ENCODE measurements at places on chromosomes 11 and 22.

DNA sequence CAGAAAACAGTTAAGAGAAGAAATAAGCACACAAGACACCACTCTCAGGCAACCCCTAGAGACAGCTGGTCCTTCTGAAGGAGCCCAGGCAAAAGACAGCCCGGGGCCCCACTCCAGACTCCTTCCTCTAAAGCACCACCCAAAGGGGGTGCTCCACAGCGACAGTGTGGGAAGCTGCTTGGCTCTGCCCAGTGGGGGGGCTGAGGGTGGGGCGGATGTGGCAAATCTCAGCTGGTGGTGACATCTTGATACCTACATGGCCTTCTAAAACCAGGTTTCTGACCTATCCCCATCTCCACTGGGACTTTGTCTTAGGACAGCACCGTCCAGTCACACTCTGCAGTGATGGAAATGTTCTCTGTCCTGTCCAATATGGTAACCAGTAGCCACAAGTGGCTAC lies 10.2 kb upstream of the APOA1 start:
- no peak for DNase-seq

DNA sequence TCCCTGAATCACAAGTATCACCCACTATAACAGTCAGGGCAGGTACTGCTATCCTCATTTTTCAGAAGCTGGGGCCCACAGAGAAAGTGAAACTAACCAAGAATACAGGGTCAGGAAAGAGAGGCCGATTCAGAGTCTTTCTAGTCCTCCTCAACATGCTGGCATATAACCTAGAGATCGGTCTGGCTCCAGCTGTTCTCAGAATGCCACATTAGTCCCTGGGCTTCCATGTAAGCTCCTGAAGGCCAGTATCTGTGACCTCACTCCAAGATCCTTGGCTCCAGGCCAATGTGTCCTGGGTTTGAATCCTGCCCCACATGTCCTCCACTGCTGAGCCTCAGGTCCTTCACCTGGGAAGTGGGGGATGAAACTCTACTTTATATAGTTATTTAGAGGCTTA lies 50.4 kb downstream of the TENM4 start:
- no peak for DNase-seq

GRCh38 chr11:68020575-68020974 lies 9.9 kb upstream of the NDUFS8 start:
- DNase-seq: peak; percentile 51

DNA sequence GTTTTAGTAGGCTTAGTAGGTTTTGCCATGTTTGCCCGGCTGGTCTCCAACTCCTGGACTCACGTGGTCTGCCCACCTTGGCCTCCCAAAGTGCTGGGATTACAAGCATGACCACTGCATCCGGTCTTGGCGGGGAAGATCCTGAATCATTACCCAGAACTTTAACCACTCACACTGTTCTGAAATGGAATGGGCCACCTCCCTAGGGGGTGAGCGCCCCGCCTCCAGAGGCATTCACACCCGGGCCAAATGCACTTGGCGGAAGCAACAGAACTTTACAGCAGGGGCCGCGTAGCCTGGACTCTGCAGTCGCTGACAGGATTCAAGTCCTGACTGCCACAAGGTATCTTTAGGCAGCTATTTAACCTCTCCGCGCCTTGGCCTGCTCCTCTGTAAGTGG lies 5.4 kb downstream of the CCDC86 start:
- no peak for DNase-seq

GRCh38 chr11:17939542-17939941 lies 73.3 kb downstream of the SERGEF start:
- DNase-seq: no peak

- DNase-seq: no peak
Measured at GRCh38 chr22:25929321-25929878, 187.4 kb downstream of the MYO18B start.

GRCh38 chr11:76778874-76779273 lies 4.3 kb upstream of the TSKU start:
- no peak for DNase-seq

- DNase-seq: peak; percentile 89
Measured at GRCh38 chr11:69122630-69123431, 32.9 kb upstream of the SMIM38 start.

- no peak for DNase-seq
Measured at GRCh38 chr22:47171441-47172221, 409.2 kb downstream of the TBC1D22A start.

DNA sequence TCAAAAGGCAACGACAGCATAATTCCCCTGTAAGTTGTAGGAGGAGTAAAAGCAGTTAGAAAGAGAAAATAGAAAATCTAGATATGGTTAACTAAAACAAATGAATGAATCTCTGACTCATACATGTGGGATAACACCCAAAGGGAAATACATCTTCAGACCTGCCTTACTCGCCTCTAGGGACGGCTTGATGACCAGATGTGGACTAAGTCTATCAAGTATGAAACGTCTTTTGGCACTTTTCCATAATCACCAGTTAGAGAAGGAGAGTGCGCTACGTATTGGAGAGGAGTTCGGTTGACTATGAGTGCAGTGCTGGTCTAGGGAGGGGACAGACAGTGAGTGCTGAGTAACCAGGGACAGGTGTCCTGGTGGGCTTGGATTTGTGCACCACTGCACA lies 459.9 kb downstream of the OPCML start:
- no peak for DNase-seq

DNA sequence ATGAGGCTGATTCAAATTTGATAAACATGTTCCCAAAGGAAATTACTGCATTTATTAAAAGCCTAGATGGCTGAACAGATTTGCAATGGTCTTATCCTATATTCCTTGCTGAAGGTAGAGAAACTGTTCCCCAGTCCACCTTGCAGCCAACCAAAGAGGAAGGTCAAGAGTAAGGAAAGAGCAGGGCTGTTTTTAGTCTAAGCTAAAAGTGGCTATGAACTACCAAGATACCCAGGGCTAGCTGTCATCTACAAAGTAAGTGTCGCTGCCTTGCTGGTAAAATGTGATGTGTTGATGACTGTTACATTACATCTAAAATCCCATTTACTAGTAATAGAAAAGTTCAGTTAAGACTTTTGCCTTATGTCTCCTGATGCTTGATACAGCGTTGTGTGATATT lies 290.1 kb upstream of the MPPED2 start:
- no peak for DNase-seq

GRCh38 chr11:81987829-81988472 lies 745.7 kb downstream of the FAM181B start:
- DNase-seq: no peak

- no peak for DNase-seq
Measured at GRCh38 chr11:69859275-69859934, 40.2 kb upstream of the FGF3 start.

- peak; percentile 76 for DNase-seq
Measured at GRCh38 chr11:29019960-29020683, 911.9 kb downstream of the METTL15 start.

- DNase-seq: no peak
Measured at GRCh38 chr22:44219101-44219870, 38.6 kb downstream of the PARVG start.

DNA sequence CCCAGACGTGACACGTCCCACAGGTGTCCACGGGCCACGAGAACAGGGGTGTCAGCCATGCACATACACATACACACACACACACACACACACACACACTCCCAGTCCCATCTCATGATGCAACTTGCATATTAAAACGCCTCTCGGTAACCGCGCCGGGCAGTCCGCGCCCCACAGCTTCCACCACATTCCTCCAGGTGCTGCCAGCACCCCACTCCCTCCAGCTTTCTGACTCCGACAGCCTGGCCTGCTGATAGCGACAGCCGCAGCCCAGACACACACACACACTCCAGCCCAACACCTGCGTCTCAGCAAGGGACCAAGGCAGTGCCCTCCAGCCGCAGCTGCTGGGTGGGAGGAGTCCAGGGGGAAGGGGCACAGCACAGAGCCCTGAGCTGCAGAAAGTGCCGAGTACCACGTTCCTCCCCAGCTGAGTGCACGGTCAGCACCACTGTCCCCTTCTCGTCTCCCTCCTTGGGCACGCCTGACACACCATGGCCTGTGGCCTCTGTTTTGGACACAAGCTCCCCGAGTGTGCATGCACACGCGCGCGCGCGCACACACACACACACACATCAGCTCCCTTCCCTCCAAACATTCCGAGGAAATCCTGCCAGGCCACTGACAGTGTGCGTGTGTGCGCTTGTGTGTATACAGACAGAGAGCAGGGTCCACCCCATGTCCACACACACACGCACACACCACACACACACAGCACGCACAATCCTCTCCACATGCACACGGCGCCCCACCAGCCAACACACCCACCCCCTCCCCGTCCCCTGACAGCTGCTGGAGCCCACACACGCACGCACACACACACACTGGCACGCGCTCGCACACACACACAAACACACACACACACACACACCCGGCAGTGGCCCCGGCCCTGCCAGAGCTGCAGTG lies 1.2 kb downstream of the ELFN2 start:
- DNase-seq: no peak

GRCh38 chr11:66492161-66492865 lies 12.1 kb downstream of the DPP3 start:
- DNase-seq: no peak

GRCh38 chr22:49468487-49469198 lies 359.0 kb downstream of the BRD1 start:
- no peak for DNase-seq

GRCh38 chr11:43934601-43935423 lies 7.6 kb upstream of the C11orf96 start:
- no peak for DNase-seq

- no peak for DNase-seq
Measured at GRCh38 chr11:119389611-119390254, 8.2 kb upstream of the USP2 start.

GRCh38 chr11:113806406-113806805 lies 26.8 kb downstream of the CLDN25 start:
- DNase-seq: peak; percentile 18

- peak; percentile 24 for DNase-seq
Measured at GRCh38 chr11:1640076-1640946, 10.7 kb downstream of the KRTAP5-5 start.

GRCh38 chr22:32729412-32729811 lies 72.1 kb upstream of the TIMP3 start:
- DNase-seq: no peak

DNA sequence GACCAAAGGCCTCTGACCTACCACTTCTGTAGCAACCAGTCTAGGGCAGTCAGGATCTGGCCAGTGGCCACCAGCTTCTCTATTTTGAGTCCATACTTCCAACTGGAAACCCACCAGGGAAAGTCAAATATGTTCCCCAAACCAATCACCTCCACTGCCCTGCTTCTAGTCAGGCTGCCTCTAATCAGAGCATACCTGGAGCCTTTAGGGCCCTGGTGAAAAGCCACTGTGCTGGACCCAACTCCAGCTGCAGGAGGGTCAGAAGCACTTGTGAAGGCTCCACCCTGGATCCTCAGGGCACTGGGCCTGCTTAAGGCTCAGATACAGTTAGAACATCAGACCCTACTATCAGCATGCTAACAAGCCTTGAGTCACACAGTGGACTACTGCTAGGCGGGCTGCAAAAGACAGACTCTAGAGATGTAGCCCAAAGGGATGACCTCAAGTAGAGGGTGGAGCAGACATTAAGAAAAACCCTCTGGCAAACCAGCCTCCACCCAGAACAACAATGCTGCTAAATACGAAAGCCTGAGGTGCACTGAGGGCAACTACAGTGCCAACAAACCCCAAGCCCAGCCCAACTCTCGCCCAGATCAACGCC lies 69.2 kb downstream of the DGCR2 start:
- DNase-seq: no peak

GRCh38 chr11:18669711-18670110 lies 28.9 kb upstream of the TMEM86A start:
- DNase-seq: no peak

- DNase-seq: no peak
Measured at GRCh38 chr11:2205981-2206690, 34.5 kb upstream of the TH start.

- DNase-seq: no peak
Measured at GRCh38 chr22:35690001-35690400, 27.7 kb upstream of the APOL5 start.

DNA sequence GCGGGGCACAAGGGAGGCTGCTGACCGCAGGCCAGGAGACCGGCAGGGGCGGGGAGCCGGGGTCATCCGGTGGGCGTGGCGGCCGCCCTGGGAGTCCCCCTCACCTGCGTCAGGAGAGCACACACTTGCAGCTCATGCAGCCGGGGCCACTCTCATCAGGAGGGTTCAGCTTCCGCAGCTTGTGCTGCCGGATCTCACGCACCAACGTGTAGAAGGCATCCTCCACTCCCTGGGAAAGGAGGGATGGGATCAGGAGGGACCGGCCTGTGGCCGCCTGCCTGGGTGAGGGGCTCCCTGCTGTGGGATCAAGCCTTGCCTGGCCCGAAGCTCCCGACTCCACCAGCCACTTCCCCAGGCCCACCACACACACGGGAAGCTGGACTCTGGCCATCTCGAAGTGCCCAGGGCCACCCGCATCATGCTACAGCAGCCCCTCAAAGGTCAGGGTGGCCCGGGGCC lies 2.8 kb downstream of the HRAS start:
- no peak for DNase-seq

GRCh38 chr22:40808018-40808841 lies 10.9 kb downstream of the SLC25A17 start:
- DNase-seq: no peak

GRCh38 chr11:14237444-14237961 lies 121.5 kb downstream of the RRAS2 start:
- DNase-seq: no peak

GRCh38 chr11:6771926-6772893 lies at the start of gene OR2AG2:
Gene OR2AG2 (minus strand): TSS chr11:6771976. CDS start chr11:6768957, 3,019 bp downstream.
- DNase-seq: no peak

- DNase-seq: no peak
Measured at GRCh38 chr11:7936615-7937014, 4.9 kb downstream of the OR10A3 start.

DNA sequence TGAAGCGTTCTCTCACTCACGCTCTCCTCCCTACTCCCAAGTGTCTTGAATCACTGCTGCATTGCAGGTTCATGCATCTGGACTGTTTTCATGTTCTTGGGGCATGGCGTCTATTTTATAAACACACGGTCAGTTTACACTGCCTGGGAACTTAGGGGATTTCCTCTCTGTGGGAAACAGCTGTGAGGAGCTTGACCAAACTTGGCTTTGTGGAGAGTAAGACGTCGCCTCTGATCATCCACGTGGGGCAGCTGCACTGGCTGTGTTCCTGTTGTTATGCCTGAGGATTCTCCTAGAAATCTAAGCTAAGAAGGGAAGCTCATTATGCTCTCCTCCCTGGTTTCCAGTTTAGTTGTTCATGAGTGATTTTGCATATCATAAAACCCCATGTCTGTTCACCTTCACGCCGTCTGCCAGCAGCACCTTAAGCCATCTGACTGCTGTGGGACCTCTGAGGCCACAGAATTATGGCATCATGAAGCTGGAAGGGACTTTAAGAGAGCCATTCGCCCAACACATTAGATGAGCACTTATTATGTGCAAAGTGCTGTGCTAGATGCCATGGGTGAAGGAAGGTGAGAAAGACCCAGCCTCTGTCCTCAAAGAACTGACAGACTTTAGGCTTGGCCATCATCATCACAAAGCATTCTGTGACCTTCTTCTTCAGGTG lies 38.8 kb upstream of the POU2AF1 start:
- DNase-seq: peak; percentile 10

All from EL (cell line).